ENCODE measurements at places on chromosomes 4 and X. TPM values are rescaled to one million over a fixed set of nuclear protein-coding genes. Genes with fewer than 3 reads are reported as not detected.

Gene XKRX
- 3.3 TPM for total RNA-seq

Gene OPHN1
- 10.6 TPM for total RNA-seq

Gene SLITRK4
- total RNA-seq, result 2.5 TPM

Gene GAGE1
- not detected for total RNA-seq

Gene TLL1
- total RNA-seq, result 6.0 TPM

Gene CCDC110
- 6.8 TPM for total RNA-seq

Gene TMEM164
- total RNA-seq, result 36.9 TPM

Gene PABPC4L
- total RNA-seq, result 3.4 TPM

Gene HSFX2
- total RNA-seq, result not detected

Gene NUP62CL
- 10.6 TPM for total RNA-seq

Gene RHOXF2B
- not detected for total RNA-seq

Gene IL15
- total RNA-seq, result 25.3 TPM

Gene PAGE1
- not detected for total RNA-seq

Gene PSAPL1
- not detected for total RNA-seq

Gene DRD5
- not detected for total RNA-seq

Gene MAB21L2
- 7.9 TPM for total RNA-seq

Gene MAGEE1
- total RNA-seq, result 4.2 TPM

Gene PPP2R2C
- 0.15 TPM for total RNA-seq

Gene ITM2A
- 81.1 TPM for total RNA-seq

Gene SYTL5
- total RNA-seq, result 1.7 TPM

Gene XAGE2
- total RNA-seq, result not detected

Gene HDAC6
- 90.8 TPM for total RNA-seq

Gene DHRSX
- total RNA-seq, result 20.0 TPM

Gene DCAF12L2
- not detected for total RNA-seq

Gene DDX53
- total RNA-seq, result not detected

Gene FAM236B
- total RNA-seq, result not detected

Gene FABP2
- not detected for total RNA-seq

Gene ITIH6
- not detected for total RNA-seq

Gene ARAP2
- 206 TPM for total RNA-seq

Gene AREG
- 0.63 TPM for total RNA-seq

Gene FAM9C
- not detected for total RNA-seq

Gene TMPRSS11F
- not detected for total RNA-seq

Gene G3BP2
- total RNA-seq, result 149 TPM

Gene STOX2
- 27.3 TPM for total RNA-seq

Gene MCTS1
- 31.6 TPM for total RNA-seq

Gene MID2
- total RNA-seq, result 55.3 TPM

Gene F9
- total RNA-seq, result not detected

Gene TMPRSS11B
- not detected for total RNA-seq

Gene MSL3
- total RNA-seq, result 21.5 TPM

Gene COL25A1
- total RNA-seq, result 21.0 TPM

Gene GAGE12F
- total RNA-seq, result not detected

Gene PABPC1L2B
- total RNA-seq, result not detected

Gene ATP11C
- 22.8 TPM for total RNA-seq

Gene CYSLTR1
- total RNA-seq, result 1.2 TPM

Gene NPY5R
- 0.54 TPM for total RNA-seq

Gene APOOL
- 13.4 TPM for total RNA-seq

Gene ASMT
- not detected for total RNA-seq

Gene L1CAM
- 0.67 TPM for total RNA-seq

Gene ERCC6L
- not detected for total RNA-seq

Gene KIAA1210
- 0.08 TPM for total RNA-seq

Gene CCNQ
- 30.8 TPM for total RNA-seq

Gene OGT
- total RNA-seq, result 216 TPM

Gene GPR34
- 12.1 TPM for total RNA-seq

Gene PDLIM3
- total RNA-seq, result 243 TPM

Gene CYLC1
- not detected for total RNA-seq

Gene SRPK3
- not detected for total RNA-seq

Gene TMEM144
- 34.3 TPM for total RNA-seq

Gene HMX1
- not detected for total RNA-seq

Gene MGST2
- total RNA-seq, result 117 TPM
